ENCODE measurements at places on chromosomes 6 and 20.

DNA sequence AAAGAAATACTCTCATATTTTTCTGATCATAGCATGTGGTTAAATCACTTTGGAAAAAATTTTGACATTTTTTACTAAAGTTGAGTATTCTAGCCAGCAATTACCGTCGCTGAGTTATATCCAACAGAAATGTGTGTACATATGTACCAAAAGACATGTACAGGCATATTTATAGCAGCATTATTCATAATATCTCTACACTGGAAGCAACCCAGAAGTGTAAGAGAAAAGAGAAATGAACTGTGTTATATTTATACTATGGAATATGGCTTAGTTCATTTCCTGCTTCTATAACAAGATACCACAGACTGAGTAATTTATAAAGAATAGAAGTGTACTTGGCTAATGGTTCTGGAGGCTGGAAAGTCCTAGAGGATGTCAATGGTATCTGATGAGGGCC lies 474.0 kb upstream of the GJE1 start:
- DNase-seq: no peak

DNA sequence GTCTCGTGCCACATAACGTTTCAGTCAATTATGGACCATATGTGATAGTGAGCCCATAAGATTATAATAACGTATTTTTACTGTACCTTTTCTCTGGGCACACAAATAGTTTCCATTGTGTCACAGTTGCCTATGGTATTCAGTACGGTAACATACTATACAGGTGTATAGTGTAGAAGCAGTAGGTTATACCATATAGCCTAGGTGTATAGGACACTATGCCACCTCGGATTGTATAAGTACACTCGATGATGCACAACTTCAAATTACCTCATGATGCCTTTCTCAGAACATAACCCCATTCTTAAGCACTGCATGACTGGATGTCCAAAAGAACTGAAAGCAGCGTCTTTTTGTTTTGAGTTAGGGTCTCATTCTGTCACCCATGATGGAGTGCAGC lies 59.5 kb upstream of the MYO6 start:
- no peak for DNase-seq

DNA sequence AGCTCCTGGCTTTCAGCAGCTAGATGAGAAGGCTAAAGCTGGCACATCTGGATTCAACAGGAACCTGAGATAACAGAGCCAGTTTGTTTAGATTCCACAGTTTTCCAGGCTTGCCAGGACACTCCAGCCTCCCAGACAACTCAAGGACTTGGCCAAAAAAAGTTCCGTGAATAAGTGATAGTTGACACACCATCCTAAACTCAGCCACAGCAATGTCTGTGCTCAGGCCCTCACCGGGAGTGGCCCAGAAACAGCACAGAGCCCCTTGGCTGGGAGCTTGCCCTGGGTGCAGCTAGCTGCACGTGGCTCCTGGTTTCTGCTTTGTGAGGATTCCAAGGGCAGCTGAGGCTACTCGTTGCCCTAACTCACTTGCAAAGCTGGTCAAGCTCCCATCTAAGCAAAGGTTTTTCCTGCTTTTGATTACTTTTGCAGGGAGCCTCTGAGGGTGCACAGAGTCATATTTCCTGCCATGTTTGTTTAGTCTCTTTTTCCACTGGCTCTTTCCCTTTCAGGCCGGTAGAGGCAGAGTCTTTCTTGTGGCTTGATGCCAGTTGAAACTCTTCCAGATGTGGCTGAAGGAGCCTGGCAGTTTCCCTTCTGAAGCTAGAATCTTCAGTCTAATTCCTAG lies 118.3 kb upstream of the ECI2 start:
- DNase-seq: peak; percentile 80

- peak; percentile 93 for DNase-seq
These were observed 14.3 kb upstream of the EPM2A start for GRCh38 chr6:145749632-145750031.

DNA sequence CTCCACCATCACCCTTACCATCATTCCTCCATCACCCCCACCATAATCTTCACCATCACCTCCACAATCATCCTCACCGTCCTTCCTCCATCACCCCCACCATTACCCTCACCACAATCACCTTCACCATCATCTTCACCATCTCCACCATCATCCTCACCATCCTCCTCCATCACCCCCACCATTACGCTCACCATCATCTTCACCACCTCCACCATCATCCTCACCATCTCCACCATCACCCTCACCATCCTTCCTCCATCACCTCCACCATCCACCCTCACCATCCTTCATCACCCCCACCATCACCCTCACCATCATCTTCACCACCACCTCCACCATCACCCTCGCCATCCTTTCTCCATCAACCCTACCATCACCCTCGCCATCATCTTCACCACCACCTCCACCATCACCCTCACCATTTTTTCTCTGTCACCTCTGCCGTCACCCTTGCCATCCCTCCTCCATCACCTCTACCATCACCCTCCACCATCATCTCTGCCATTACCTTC lies 33.1 kb upstream of the MPC1 start:
- DNase-seq: no peak

- DNase-seq: no peak
These were observed 10.3 kb downstream of the RMND1 start for GRCh38 chr6:151441390-151442166.

- no peak for DNase-seq
These were observed 122.6 kb upstream of the IFNGR1 start for GRCh38 chr6:137341681-137342195.

DNA sequence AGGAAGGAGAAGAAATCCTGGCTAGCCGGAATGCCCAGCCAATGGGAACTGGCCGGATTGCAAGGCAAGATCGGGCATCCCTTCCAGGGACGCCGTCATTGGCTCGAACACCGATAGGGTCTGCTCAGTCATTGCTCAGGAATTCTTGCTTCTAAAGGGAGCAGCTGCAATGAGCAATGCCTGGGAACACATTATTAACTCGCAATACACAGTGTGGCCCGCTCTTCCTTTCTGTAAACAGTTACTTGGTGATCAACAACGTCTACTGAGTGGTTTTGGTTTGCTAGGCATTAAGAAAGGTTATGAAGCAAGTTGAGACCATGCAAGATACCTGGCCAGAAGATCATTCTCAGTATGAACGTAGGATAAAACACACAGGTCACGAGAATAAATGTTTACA lies 165.4 kb upstream of the CITED2 start:
- peak; percentile 99 for DNase-seq

GRCh38 chr6:161169696-161170095 lies 104.2 kb downstream of the AGPAT4 start:
- DNase-seq: peak; percentile 92

- no peak for DNase-seq
These were observed 19.4 kb upstream of the OVOL2 start for GRCh38 chr20:18077157-18077556.

DNA sequence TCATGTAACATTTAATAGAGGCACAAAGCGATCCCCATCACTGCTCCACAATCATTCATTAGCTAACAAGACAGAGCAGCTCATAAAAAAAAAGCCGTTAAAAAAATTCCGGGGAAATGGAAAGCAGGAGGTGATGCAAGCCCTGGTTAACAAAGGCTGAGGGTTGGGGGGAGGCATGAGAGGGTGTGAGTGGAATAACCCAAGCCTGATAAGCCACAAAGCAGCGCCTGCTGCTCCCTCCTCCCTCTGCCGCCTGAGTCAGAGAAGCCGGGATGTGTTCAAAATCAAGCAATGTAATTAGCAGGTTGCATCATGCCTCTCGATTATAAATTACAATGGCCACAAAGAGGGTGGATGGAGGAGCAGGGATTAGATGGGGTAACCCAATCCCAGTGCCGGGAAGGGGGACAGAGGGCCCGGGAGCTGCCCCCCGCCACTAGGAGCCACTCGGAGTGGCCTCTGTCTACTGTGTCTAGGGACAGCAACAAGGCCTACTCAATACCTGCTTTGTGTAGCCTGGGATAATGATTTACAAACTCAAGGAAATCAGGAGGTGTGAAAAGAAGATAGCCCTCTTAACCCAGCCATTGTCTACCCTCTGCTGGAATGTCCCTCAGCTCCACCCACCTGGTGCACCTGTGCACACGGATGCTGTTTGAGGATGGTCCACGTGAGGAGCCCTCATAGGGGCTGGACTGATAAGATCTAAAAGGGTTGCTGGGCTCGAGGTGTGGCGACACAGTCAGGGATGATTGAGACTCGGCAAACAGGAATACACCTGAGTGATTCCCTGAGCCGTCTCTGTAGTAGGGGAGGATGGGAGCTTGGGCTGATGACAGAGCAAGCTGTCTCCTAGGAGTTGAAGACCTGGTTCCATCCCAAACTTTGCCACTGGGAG lies 156.9 kb downstream of the VEGFA start:
- peak; percentile 67 for DNase-seq

GRCh38 chr6:79650950-79651349 lies 19.8 kb downstream of the SH3BGRL2 start:
- no peak for DNase-seq

- DNase-seq: peak; percentile 42
These were observed 69.1 kb downstream of the SLC35F1 start for GRCh38 chr6:117976030-117976651.

GRCh38 chr6:56608332-56608731 lies 34.4 kb downstream of the DST start:
- no peak for DNase-seq

- no peak for DNase-seq
These were observed 476.2 kb upstream of the POU3F2 start for GRCh38 chr6:98358173-98358572.

DNA sequence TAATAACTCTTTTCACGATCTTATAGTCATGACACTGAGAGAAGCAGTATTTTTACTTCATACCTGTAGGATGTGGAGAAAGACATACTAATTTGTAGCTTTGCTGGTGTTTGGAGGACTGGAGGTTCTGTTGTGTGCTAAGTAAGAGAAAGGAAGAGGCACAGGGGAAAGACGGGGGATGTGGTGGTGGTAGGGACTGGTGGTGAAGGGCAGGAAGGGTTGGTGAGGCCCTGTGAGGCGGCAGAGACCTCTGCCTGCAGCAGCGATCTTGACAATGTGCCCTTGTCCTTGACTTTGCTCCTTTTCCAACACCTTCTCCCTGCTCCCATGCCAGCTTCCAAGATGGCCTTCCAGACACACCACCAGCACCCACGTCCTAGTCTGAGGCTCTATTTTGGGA lies 32.6 kb upstream of the MPC1 start:
- no peak for DNase-seq

GRCh38 chr6:35736253-35736894 lies 458 bp upstream of the ARMC12 start:
- DNase-seq: peak; percentile 47

DNA sequence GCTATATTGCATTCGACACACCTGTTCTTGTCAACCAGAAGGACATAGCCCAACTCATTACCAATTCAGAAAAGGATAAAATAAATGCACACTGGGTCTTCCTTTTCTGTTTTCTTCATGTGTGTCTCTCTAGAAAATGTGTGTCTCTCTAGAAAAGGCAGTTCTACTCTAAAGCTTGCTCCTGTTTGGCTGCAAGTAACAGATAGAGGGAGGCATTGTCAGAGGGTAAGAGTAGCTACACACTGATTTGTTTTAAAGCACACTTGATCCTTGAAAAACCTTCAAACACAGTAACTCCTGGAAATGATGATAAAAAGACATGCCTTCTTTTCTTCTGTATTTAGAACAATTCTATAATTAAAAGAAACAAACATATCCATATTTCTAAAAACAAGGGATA lies 21.3 kb downstream of the GRM1 start:
- DNase-seq: no peak

DNA sequence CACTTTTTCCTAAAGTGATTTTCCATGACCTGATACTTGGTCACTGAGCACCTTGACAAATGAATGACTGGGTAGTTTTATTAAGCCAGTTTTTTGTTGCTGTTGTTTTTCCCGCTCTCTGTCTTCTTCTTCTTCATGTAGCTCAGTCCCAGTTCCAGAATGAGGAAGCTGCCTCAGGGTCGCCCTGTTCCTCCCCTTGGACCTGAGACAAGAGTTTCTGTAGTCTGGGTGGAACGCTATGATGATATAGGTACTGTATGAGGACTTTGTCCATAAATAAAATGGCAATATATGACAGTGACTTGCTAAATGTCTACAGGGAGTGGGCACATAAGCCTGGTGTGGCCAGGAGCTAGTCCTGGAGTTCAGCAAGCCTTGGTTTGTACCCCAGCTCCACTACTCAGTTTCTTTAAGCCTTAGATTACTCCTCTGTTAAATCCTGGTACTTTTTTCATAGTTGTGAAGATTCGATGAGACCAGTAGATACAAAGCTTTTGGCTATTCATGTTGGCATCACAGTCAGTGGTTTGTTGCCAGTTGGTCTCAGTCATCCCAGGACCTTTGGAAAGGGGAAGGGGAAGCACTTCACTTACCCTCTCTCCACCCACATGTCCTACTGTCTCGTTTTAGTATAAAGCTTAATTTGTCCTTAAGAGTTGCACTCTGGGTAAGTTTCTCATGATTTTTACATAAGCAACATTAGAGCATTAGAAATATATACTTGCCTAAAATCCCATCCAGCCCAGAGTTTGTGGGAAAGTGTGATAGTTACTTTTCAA lies 11.1 kb upstream of the ADIG start:
- no peak for DNase-seq

DNA sequence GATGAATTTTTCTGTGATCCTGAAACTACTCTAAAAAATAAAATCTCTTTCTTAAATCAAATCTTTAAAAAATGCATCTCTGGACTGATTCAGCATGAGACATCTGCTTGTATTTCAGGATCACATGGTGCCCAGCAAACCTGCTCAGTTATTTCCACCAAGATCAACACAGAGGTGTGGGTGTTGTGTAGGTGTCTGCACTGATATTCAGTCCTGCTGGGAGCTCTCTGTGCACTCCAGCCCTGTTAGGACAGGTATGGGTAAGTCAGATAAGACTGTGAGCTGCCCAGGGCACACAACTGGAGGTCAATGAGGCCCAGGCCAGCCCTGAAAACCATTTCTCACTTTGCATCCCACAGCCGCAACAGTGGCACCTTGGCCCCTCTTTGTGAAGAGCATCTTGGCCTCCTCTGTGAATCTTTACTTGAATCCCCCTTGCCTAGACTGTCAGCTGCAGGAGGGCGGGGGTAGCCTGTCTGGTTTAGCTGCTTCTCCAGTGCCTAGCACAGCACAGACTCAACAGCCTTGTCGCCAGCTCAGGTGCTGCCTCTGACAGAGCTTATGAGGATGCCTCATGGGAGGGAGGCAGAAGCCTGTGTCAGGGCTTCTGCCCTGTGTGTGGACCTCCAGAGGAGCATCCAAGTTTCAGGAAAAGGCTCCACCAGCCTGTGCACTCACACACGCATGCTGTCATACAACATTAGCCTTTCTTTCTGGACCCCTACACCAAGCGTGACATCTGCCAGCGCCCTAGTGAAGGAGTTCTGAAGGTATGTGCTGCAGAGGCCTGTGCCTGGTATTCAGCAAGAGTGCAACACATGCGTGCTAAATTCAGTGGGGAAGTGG lies 187.6 kb upstream of the CST7 start:
- no peak for DNase-seq

- DNase-seq: no peak
These were observed 143.5 kb upstream of the MARCKS start for GRCh38 chr6:113713665-113714064.
